ENCODE measurements at places on chromosomes 6 and 20.

- no peak for DNase-seq
Observed at GRCh38 chr6:145627451-145627850, 107.9 kb downstream of the EPM2A start.

GRCh38 chr6:150620244-150620643, 20.6 kb downstream of the PLEKHG1 start:
- DNase-seq = no peak

GRCh38 chr6:8110117-8110721, 7.9 kb upstream of the EEF1E1 start:
- no peak for DNase-seq

DNA sequence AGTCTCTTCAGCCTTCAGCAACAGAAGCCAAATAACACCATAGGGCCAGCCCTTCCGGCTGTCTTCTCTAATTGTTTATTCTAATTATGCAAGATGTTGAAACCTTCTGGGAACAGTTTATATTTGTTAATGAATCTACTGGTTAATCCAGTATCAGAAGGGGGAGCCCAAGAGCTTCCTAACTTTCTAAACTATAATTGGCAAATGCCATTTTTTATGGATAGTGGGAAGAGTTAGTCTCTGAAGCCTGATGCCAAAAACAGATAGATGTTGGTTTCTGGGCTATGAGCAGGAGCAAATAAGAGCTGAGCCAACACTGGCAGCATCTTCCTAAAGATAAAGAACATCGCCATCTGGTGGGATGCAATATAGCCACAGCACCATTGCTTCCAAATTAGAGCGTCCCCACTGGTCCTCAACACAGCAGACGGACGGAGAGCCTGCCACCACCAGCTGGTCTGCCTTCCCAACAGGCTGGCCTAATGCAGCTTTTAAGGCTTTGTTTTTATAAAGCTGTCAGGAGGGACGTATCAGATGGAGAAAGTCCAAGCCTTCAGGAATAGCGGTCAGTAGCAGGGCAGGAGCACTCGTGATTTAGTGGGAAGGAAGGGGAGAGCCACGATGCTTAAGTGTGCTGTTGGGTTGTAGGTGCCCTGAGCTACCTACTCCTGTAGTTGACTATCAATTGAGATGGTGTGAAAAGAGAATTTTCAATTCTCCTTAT, 118.8 kb downstream of the RALGAPA2 start:
- DNase-seq = peak; percentile 98

GRCh38 chr6:34695729-34696188, 808 bp downstream of the ILRUN start:
- no peak for DNase-seq

GRCh38 chr6:99514089-99514488, 1.1 kb downstream of the USP45 start:
- DNase-seq = no peak

GRCh38 chr6:117684749-117685148, 9.5 kb downstream of the NUS1 start:
- no peak for DNase-seq

DNA sequence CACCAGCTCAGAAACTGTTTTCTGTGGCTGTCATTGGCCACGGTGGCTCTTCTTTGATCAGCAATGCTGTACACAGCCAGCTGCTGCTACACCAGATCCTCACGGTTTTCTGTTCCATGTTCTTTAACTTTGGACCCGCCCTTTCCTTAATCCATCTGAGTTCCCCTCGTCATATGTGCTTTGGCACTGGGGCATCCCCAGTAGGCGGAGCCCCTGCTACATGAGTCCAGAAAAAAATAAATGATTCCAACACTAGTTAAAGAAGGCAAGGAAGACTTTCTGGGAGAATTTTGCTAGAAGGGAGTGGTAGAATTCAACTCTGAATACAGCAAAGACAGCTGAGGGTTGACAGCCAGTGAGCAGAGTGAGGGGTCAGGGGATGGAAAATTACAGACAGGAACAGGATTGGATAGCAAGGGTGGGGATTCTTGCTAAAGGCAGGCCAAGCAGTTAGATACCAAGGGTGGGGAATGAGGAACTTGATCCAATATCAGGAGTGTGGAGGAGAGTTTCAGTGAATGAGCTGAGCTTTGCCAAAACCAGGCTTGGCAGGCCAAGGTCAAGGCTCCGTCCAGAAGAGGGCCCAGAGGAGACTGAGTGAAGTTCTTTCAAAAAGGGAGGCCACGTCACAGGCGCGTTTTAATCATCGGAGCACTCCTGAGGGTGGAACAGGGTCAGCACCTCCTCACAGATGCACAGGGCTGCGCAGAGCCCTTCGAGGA, 391.8 kb downstream of the CDH4 start:
- no peak for DNase-seq

DNA sequence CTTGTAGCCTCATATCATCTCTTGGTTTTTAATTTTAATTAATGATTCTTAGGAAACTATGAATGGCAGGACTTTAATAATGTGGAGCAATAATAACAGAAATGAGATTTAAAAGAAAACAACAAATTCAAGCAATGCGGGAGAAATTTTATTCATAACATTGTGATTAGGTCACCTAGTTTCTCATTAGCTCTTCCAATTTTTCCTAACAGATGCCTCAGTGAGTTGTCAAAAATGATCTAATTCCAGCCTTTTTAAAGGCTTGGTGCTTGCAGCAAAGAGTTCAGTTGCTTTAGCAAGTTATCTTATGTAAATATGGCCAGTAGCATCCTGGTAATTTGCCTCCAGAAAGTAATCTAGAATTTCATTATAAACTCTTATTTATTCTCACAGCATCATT, 20.4 kb downstream of the PDE7B start:
- DNase-seq = no peak

DNA sequence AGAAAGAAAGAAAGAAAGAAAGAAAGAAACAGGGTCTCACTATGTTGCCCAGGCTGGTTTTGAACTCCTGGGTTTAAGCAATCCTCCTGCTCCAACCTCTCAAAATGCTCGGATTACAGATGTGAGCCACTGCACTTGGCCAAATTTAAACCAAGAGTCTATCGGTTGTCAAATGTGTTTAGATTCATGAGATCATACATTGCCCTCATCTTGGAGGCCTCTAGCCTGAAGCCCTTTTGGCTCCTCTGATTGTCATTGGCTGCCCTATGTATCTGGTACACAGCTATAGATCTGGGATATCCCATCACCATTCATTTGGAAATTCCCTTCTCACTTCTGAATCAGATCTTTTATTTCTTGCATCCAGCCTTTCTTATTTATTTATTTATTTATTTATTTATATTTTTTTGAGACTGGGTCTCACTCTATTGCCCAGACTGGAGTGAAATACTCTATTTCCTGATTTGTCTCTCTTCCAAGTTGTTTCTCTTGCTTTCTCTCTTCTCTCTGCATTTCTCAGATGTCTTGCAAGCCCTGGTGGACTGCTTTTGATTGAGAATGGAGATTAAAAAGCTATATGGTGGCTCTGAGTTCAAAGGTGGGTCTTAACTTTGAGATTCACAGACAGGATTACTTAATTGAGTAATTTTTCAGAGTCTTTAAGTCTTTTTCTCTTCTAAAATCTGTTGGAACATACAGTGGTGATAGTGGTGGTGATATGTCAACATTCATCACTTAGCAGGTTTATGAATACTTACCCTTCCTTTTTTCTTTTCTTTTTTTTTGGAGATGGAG, 121.9 kb downstream of the GJA1 start:
- no peak for DNase-seq

GRCh38 chr6:66344796-66345195, 637.8 kb upstream of the EYS start:
- no peak for DNase-seq

GRCh38 chr20:60011512-60012507, 53.6 kb downstream of the CDH26 start:
- DNase-seq = peak; percentile 97

GRCh38 chr6:3193102-3193849, 34.2 kb downstream of the TUBB2B start:
- DNase-seq = no peak

- no peak for DNase-seq
Observed at GRCh38 chr6:24126586-24127192, 674 bp downstream of the NRSN1 start.

- no peak for DNase-seq
Observed at GRCh38 chr6:99821164-99821563, 172.9 kb downstream of the MCHR2 start.

- DNase-seq = no peak
Observed at GRCh38 chr20:2606507-2607006, 45.9 kb upstream of the NOP56 start.

DNA sequence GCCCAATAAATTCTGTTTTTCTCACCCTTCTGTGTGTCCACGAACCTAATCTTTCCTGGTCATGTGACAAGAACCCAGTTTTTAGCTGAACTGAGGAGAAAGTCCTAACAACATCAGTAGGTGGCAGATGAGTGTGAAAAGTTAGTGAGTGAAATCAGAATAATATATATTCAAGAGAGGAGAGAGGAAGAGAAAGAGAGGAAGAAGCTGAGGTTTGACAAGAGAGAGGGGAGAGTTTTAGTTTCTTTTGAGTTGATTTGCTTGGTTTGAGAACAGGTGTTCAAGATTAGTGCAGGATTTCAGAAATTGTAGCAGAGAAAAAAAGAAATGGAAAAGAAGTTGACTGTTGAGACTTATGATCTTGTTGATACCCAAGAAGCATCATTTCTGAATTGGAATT, 930.5 kb upstream of the FLRT3 start:
- no peak for DNase-seq

GRCh38 chr6:116450185-116450710, 10.9 kb upstream of the CALHM6 start:
- peak; percentile 91 for DNase-seq

DNA sequence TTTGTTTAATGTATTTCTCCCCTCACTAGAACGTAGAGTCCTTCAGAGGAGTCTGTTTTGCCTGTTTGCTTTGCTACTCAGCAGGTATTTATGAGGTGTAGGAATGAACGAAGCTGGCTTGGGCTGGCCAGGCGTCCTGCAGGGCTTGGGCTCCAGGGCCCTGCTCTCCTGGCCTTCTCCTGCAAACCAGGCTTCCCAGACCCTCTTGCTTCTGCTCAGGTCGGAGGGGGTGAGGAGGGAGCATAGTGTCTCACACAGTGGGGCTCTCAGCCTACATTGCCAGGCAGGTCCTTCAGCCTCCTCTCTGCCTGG, 24.6 kb upstream of the MLN start:
- DNase-seq = no peak

DNA sequence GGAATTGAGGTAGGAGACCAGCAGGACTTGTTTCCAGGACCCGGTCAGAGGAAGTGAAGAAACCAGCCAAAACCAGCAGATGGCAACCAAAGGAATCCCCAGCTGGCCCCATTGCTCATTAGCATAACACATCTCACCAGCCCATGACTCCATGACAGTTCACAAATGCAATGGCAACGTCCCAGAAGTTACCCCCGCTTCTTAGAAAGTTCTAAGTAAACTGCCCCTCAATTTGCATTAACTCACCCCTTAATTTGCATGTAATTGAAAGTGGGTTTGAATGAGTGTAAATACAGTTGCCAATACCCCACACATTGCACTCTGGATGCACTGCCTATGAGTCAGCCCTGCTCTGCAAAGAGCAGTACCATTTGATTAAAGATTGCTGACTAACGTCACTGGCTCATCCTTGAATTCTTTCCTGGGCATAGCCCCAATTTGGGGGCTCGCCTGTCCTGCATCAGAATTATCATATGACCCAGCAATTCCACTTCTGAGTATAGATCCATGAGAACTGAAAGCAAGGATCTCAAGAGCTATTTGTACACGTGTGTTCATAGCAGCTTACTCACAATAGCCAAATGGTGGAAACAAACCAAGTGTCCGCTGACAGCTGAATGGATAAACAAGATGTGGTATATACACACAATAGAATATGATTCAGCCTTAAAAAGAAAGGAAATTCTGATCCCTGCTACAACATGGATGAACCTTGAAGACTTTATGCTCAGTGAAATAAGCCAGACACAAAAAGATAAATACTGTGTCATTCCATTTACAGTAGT, 36.4 kb downstream of the MYLK4 start:
- DNase-seq = no peak

DNA sequence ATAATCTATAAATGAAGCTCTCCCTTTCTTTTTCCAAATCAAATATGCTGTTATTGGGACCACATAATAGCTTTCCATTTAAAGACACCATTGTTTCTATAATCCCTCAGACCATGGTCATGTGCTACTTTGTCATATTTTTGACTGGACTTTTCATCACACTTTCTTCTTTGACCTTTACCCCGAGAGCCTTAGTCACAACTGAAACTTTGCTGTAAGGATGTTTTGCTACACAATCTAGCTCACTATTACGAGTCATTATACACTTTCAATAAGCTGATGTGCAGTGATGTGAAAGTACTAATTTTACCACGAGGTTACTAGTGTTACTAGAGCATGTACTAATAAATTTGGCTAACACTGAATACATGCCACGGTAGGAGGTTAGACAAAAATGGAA, 367.2 kb upstream of the RUNX2 start:
- DNase-seq = no peak

DNA sequence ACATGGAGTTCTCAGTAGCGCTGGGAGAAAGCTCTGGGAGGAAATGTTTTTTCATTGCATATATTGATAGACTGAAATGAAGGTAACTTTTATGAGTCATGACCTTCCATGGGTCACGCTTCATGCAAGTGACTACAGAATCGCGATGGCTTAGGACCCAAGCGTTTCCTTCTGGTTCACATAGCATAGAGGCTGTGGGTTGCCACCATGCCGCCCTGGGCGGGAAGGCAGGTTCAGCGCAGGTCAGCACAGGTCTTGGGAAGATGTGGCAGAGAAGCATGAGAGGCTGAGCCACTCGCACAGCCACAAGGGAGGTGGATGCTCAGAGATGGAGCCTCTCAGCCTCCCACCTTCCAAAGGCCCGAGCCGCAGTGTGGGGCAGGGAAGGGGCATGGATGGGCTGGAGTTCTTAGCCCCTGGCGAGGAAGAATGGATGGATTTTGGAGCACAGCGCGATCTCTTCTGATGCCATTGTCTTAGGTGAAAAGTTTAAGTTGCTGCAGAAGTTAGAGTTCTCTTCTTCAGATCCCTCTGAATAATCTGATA, 219.5 kb downstream of the SMOC2 start:
- DNase-seq = no peak

DNA sequence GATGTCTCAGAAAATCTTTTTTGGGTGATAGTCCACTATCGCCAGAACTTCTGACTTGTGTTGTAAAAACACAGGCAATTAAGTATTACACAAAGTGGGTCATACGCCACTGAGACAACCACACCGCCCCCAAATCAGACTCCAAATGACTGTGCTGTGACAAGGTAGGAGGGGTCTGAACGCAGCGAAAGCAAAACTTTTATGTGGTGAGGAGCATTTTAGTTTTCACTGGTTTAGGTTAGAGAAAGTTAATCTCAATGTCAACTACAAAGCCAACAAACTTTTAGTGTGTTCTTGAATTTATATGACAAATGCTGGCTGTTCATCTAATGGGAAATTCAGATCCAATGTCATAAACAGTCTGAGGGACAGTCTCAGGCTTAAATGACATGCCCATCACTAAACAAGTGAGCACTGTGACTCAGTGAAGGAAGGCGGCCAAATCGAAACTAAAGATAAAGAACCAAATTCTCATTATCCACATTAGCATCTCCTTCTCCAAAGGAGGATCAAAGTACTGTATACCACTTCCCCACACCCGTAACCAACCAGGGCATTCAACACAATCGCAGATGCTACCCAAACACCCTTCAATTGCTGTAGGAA, 186.7 kb downstream of the GJA10 start:
- no peak for DNase-seq

- DNase-seq = no peak
Observed at GRCh38 chr6:134015719-134016557, 36.5 kb downstream of the SLC2A12 start.

GRCh38 chr6:134787261-134787877, 162.5 kb downstream of the ALDH8A1 start:
- no peak for DNase-seq

- DNase-seq = no peak
Observed at GRCh38 chr6:43846556-43846955, 76.5 kb downstream of the VEGFA start.
